ENCODE measurements at places on chromosomes 5 and 9.

DNA sequence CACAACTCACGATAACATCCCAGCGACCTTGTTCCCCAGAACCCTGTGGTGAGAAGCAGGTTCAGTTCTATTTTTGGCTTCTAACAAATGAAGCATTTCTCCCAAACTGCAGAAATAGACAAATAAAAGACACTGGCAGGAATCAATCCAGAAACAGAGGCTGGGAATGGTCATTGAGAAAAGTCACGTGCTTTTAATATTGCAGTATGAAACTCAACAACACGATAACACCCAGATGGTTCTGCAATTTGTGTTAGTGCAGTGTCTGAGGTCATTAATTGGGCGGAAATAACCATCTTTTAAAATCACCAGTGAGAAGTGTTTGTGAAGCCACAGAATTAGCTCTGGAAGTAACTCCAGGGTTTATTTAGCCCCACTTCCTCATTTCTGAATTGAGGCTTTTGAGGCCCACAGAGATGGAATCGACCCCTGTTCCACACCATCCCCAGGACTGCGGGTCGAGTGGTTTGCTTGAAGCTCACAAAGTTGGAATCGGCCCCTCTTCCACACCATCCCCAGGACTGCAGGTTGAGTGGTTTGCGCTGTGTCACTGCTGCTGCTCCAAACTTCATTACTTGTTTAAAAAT lies 164.7 kb upstream of the IRX4 start:
- DNase-seq = no peak

DNA sequence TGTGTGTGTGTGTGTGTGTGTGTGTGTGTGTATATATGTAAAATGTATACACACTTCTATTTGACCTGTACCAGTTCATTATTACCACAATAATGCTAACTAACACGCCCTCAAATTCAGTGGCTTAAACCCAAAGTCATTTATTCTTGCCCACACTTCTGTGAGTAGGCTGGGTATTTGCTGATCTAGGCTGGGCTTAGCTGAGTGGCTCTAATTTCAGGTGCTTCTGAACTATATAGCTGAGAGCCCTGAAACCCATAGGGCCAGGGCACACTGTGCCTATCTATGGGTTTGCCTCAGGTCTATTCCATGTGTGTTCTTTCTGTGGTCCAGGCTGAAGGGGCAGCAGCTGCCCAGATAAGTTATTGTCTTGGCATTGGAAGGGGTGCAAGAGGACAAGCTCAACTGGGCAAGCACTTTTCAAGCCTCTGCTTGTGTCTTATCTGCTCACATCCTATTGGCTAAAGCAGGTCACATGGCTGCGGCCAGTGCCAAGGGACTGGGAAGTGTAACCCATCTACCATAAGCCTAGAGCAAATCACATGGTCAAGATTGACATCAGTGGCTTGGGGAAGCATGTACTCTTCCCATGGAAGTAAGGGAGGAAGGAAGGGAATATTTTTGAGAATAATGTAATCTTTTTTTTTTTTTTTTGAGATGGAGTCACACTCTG lies 139.9 kb downstream of the PALM2AKAP2 start:
- DNase-seq = no peak

GRCh38 chr5:169029037-169029436 lies 271.9 kb downstream of the SLIT3 start:
- no peak for DNase-seq

GRCh38 chr5:80976985-80977384 lies 16.8 kb downstream of the RASGRF2 start:
- no peak for DNase-seq

DNA sequence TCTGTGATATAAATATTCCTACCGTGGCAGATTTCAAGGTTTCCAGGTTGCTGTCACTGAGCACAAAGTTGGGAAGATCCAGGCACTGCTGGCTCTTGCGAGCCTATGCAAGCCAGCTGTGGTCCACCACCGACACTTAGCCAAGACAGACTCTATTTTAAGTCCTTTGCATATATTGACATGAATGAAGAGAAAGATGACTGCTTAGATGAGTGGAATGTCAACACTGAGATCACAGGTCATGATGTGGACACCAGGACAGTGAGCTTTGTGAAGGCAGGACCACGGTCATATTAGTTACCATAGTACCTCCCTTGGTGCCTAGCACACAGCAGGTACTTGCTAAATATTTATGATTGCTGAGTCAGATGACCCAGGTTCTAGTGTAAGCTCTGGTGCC lies 217.0 kb downstream of the PAPPA start:
- no peak for DNase-seq

GRCh38 chr5:67077296-67077695 lies 119.3 kb downstream of the CD180 start:
- no peak for DNase-seq

DNA sequence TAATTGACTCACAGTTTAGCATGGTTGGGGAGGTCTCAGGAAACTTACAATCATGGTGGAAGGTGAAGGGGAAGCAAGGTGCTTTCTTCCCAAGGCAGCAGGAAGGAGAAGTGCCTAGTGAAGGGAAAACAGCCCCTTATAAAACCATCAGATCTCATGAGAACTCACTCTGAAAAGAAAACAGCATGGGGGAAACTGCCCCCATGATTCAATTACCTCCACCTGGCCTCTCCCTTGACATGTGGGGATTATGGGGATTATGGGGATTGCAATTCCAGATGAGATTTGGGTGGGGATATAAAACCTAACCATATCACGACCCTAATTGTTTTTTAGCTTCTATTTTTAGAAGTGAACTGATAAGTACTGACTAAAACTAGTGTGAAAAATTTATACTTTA lies 1377.5 kb upstream of the DMAC1 start:
- no peak for DNase-seq

- no peak for DNase-seq
Measured at GRCh38 chr9:92711146-92711545, 41.2 kb upstream of the IPPK start.

All from epithelial cell of prostate (primary cell).